ENCODE measurements at places on chromosomes 2 and 18.

- no peak for DNase-seq
These were observed 12.6 kb downstream of the GNLY start for GRCh38 chr2:85706599-85707296.

DNA sequence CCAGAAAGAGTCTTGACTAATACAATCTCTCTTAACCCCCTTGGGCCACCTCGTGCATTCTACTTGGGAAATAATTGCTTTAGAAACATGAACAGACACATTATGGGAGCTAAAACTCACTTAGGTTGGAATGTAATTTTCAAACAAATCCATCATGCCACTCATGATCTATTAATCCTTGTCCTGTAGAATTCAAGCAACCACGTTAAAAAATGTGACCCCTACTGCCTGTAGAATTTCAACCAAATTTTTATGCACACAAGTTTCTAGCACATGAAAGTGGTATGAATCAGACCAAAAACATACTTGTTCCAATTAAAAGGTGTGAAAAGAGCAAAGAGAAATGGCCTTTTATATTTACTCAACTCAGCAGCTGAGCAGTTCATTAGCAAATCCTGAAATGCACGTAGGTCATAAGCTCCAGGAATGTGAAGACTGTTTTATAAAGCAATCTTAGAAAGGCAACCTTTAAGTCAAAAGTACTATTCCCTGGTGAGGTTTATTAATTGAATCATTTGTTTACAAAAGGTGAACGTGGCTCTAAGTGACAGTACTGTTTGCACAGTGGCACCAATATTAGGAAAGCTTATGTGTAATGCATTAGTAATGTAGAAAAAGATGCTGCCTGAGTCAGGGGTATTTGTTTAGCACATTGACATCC is 459.4 kb upstream of the UBE2E3 start:
- DNase-seq = no peak

DNA sequence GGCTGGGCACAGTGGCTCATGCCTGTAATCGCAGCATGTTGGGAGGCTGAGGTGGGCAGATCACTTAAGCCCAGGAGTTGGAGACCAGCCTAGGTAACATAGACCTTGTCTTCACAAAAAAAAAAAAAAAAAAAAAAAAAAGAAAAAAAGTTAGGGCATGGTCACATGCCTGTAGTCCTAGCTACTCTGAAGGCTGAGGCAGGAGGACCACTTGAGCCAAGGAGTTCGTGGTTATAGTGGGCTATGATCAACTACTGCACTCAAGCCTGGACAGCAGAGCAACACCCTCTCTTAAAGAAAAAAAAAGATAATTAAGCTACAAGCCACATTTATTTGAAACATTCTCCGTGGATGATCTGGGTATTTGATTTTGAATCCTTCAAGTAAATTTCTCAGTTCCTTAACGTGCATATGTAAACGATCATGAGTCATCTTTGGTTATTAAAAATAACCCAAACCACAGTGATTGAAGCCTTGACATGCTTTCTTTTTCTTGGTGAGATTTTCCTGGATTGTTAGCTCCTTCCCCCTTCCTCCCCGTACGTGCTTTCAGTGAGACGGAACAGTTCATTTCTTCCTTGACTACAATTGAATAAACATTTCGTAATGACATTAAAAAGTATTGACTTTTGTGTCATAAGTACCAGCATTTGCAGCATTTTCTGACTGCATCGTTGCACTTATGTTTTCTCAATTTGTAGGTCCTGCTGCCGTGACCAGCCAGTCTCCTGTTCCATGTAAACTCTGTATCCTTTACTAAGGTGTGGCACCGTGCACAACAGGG is 20.3 kb downstream of the RMC1 start:
- no peak for DNase-seq

GRCh38 chr2:175154661-175155082 is 13.3 kb downstream of the ATF2 start:
- no peak for DNase-seq
